ENCODE measurements at places on chromosomes 16 and 17.
A peak's percentile ranks its signal among the peaks of the same experiment; 100 is the strongest.

GRCh38 chr16:57372372-57373116, at the start of gene CX3CL1:
CX3CL1 (plus strand) TSS chr16:57372490; CDS start chr16:57372569, 79 bp downstream.
- no peak for DNase-seq

DNA sequence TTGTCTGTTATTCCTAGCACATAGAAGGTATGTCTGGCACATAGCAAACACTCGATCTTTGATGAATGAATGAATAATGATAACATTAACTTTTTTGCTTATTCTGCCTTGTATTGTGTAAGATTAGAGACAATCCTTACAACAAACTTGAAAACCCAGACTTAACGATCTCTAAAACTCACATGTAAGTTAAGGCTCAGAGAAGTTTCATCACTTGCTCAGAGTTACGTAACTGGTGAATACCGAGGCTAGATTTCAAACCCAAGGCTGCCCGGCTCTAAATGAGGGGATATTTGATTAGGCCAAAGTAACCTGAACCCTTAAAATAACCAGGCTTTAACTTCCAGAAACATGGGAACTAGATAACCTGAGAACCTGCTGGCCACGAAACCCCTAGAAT, 22.3 kb downstream of the CAPNS2 start:
- DNase-seq = no peak

GRCh38 chr16:4745274-4745569, 10.9 kb downstream of the DNAAF8 start:
- DNase-seq = no peak

- peak; percentile 53 for DNase-seq
Observed at GRCh38 chr17:67800495-67800928, 24.8 kb upstream of the BPTF start.

DNA sequence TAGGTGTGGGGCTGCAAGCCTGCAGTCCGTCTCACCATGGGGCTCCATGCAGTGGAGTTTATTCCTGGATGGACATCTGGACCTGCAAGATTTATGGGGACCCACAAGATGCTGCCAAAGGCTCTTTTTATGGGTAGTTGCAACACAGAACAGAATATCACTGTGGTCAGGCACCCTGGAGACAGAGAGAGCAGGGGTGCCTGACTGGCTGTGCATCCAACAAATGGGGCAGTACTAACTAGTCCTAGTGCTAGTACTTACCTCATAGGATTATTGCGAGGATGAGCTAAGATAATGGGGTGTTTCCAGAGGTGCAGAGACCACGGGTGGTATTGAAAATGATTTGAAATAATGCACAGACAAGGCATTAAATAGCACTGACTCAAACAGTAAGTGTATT, 42.4 kb upstream of the MMP2 start:
- no peak for DNase-seq

- peak; percentile 74 for DNase-seq
Observed at GRCh38 chr17:8300627-8301242, 5.5 kb upstream of the SLC25A35 start.

GRCh38 chr17:17533901-17534441, 37.8 kb upstream of the RASD1 start:
- no peak for DNase-seq

DNA sequence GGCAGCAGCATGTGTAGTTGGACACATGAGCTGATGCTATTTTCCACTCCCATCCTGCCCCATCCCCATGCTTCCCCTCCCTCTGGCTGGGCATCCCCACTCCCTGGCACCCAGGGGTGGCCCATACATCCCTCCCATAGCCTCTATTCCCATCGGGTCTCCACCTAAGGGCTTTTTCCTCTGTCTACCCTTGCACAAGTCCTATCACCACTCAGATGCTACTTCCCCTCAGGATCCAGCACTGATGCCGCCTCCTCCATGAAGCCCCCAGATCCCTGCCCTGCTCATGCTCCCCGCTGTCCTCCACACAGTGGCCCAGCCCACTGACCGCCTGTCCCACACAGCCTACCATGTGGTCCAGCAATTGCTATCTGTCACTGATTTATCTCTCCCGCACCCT, 15.8 kb downstream of the TRPV1 start:
- DNase-seq = no peak

GRCh38 chr16:4370151-4370550, 1.5 kb upstream of the VASN start:
- no peak for DNase-seq

DNA sequence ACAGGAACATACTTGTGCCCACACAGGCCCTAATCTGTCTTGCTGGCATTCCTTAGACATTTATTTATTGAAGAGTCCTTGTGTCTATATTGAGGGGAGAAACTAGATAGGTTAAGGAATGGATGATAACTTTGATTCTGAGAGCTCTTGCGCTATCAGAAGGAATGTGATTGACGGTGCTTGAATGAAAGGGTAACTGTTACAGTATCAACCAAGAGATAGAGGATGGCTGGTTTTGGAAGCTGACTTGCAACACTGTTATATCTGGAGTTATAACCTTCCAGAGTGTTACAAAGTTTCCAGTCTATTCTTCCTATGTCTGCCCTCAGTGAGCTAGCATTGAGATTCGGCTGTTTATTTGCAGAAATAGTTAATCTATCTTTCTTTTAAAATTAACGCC, 36.5 kb downstream of the PRKCA start:
- DNase-seq = no peak

DNA sequence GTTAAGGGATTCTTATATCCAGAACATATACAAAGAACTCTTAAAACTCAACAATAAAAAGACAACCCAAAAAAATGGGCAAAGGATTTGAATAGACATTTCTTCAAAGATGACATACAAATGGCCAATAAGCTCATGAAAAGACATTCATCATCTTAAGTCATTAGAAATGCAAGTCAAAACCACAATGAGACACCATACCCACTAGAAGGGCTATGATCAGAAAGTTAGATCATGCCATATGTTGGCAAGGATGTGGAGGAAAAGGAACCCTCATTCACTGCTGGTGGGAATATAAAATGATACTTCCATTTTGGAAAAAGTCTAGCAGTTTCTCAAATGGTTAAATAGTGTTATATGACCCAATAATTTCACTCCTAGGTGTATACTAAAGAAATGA, 9.4 kb downstream of the PLD6 start:
- no peak for DNase-seq

GRCh38 chr16:73426433-73427160, 378.7 kb upstream of the ZFHX3 start:
- no peak for DNase-seq

DNA sequence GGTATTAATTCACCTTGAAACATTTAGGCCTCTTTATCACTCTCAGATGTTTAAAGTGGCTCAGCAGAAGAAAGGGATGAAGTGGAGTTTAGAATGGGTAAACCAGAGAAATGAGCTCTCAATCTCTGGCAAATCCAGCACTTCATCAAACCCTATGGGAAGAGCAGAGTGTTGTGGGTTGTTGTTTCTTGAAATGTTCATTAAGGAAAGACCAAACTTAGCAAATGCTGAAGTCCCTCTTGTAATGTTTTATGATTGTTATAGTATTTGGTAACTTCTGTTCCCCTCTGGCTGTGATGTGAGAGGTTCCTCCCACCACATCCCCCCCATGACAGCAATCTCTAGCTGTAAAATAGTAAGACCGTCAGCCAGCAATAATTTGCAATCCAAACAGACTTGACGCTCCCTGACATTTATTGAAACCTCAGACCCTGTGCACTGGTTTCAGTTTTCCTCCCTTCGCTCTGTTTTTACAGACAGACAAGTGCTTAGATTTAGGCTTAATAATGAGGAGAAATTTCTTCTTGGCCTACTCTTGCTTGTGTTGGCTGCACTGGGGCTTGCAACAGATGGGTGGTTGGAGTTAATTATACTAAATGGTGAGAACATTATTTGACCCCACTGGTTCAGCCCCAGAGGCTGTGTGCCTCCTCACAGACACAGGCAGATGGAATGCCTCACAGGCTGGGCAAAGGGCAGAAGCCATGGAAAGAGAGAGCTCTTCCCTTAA, 609.4 kb upstream of the SOX9 start:
- DNase-seq = no peak

GRCh38 chr16:67825119-67825518, 17.0 kb upstream of the THAP11 start:
- DNase-seq = no peak

DNA sequence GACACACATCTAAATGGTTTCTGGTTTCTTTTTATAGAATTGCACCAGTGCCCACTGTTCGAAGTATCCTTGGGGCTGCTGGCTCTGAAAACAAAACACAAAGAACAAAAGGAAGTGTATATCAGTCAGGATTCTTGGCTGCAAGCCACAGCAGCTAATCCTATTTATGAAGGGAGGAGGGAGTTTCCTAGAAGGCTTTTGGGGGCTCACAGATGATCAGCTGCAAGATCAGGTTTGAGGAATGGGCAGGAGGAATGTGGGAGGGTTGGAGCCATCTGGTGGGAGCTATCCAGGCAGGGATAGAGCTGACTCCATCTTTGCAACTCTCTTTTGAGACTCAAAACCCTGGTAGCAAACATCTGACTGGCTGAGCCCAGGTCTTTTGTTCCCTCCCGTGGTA, 118.3 kb upstream of the EEF2KMT start:
- DNase-seq = no peak

DNA sequence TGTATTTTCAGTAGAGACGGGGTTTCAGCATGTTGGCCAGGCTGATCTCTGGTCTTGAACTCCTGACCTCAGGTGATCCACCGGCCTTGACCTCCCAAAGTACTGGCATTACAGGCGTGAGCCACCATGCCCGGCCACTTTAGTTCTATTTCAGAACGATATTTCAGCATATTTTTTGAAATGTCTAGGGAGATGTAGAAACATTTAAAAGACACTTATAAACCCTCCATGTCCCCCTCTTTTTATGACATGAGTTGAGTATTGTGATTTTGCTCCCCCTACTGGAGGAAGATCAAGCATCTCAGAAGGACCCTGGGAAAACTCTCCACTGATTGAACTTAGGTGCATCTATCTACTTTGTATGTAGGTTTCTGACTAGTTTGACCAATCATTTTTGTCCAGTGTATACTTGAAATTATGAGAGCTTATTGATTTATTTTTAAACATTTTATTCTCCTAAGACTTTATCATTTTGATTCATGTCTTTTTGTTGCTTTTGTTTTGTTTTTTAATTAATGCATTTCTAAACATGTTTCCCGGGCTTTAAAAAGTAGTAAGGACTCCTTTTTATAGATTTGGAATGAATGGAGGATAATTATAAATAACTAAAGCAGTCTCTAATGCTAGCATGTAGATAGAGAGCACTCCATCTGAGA, 105.1 kb downstream of the CHD9 start:
- DNase-seq = no peak

Measured in T-helper 1 cell (primary cell).